ENCODE measurements at places on chromosomes 2 and 18. TPM values are rescaled to one million over a fixed set of nuclear protein-coding genes. Genes with fewer than 3 reads are reported as not detected.

Gene SERPINB3
- not detected for total RNA-seq

Gene CCDC150
- 13.6 TPM for total RNA-seq

DNA sequence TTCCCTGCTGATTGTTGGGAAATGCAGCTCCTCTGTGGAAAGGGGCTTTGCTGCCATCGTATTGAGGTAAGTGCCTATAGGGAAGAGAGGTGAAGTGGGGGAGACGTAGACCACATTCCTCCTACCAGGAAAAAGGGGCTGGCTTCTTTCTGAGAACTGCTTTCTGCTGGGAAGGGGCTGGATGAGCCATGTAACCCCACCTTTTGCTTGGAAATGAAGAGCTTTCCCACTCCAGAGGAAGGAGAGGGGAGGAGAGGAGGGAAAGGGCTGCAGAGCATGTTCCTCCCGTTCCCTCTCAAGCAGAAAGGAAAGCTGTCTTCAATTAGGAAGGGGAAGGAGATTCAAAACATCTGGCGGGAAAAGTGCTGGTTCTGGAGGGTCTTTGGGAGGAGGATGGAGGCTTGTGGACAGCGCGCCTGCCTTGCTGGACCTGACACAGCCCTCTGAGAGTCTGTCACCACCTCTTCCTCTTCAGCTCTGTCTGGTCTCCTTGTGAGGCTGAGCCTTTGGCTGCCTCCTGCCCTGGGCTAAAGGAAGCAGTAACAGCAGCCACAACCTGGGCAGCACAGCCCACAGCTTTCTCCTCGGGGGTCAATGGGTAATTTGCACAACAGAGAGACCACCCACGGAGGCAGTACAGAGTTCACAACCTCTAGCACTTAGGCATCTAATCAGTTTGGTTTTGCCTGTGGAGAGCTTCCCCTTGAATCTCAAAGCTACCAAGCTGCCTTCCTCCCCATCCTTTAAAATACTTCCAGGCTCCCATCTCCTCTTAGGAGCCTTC, 410.0 kb upstream of the TNP1 start:
- DNase-seq: no peak

DNA sequence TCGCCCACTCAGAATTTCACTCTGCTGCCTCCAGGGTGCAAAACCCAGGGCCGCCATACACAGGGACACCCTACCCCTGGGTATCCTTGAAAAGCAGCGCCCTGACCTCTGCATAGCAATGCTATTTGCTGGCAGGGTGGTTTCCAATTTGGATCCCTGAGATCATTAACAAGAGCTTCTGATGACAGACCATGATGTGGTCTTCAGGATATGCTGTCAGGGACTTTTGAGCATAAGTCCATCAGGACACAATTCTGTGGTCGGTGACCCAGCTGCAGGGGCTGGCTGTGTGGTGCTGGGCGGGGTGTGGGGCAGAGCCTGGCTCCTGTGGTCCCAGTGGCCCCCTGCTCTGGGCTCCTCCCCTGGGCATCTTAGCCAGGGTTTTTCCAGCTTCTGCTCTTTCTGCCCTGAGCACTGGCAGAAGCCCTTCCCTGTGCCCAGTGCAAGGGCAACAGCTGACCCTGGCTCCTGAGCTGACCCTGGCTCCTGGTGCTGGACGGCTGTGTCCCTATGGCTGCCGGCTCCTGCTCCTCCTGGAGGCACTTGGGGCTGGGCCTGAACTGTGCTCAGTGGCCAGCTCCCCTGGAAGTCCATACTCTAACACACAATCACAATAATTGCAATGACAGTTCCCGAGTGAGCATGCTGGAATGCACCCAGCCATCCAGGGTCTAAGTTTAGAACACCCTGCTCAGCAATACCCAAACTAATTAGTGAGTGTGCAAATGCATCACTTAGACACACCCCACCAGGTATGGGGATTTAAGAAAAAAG, 271.5 kb downstream of the HDAC4 start:
- DNase-seq: no peak

DNA sequence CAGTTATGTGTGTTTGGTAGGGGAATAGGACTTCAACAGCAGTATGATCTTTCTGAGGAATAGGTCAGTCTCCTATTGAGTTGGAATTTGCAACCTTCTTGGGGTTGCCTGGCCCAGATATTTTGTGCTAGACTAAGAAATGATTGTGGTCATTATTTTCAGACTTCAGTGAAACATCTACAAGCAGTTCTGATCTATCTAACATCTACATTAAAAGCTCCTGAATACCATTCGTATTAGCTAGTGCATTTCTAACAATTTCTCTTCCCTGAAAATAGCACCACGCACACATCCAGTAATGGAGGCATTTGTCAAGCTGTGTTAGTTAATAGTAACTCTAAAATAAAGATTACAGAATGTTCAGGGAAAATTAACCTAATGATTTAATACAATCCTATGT, 179.3 kb downstream of the FIGN start:
- no peak for DNase-seq

DNA sequence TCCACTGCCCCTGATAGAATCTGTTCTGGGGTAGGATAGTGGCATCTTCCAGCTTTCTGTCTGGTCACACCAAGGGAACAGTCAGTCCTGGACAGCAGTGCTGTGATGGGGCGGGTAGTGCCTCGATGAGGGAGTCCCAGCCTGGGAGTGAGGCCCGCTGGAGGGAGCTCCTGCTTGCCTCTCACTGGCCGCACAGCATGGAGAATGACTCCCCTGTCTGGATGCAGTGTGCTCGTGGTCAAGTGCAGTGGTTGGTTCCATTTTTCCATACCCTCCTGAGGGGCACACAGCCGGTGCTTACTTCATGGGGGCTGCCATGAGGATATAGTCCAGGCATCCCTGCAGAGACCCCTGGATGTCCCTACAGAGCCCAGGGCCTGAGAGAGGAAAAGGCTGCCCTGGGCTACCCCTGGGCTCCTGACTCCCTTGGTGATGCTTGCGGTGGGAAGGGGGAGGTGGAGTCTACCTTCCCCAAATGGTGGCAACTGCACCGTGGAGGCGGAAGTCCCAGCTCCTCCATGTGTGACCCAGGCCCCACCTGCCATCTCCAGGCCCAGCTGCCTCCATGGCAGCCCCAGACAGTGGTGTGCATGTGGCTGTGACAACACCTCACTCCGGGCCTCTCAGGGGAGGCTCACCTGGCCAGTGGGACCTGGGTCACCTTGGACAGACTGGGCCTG, 212.5 kb downstream of the GLI2 start:
- no peak for DNase-seq

All from RPMI7951 (cell line).